MCF 10A (cell line): ENCODE measurements at places on chromosomes 2 and 18.

- peak; percentile 14 for DNase-seq
- no peaks in the 10 kb centered on the region for H3K27me3 ChIP-seq
- no peak overlapping the region for H3K27ac ChIP-seq
- H3K4me3 ChIP-seq = no peak overlapping the region
- H3K36me3 ChIP-seq = peaks cover 13% of the 10 kb centered on the region
These were observed 107.8 kb downstream of the NBEAL1 start for GRCh38 chr2:203122317-203122986.

DNA sequence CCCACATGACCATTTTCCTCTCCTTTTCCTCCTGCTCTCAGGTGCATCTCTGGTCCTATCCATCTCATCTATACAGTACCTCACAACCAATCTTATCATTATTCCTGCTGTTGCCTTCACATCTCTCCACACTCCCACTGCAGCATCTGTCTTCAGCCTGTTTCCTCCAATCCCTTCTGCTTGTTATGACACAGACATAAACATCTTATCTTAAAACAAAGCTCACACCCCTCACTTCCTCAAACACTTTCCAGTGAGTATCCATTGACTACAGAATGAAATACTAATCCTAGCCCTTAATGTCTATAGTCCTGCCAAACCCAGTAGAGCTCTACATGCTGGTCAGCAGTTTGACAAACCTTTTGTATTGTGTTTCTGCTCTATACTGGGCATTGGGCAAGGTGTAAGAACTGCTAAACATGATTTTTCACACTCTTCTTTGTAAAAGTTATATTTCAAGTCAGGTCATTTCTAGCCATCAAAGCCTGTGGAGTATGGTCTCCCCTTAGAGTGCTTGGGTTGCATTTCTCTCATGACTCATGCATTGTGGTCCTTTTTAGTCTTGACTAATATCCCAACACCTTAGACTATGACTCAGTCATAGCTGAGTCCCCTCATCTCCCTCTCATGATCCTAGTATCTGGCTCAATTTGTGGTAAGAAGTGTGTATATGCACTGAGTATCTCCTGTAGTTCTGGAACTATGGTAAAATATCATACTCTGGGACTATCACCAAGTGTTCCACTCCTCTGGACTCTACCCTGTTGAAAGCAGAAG lies 187.0 kb downstream of the CYRIA start:
- H3K36me3 ChIP-seq = no peaks in the 10 kb centered on the region
- H3K27me3 ChIP-seq = no peaks in the 10 kb centered on the region
- DNase-seq = peak; percentile 46
- no peaks in the 10 kb centered on the region for H3K4me1 ChIP-seq
- H3K4me3 ChIP-seq = no peak overlapping the region

GRCh38 chr2:230178546-230179485 lies 41.0 kb downstream of the SP110 start:
- no peak for DNase-seq
- H3K36me3 ChIP-seq = peaks cover 11% of the 10 kb centered on the region
- H3K27ac ChIP-seq = no peak overlapping the region
- H3K27me3 ChIP-seq = no peaks in the 10 kb centered on the region
- no peaks in the 10 kb centered on the region for H3K4me1 ChIP-seq
- H3K4me3 ChIP-seq = no peak overlapping the region

- H3K36me3 ChIP-seq = no peaks in the 10 kb centered on the region
- H3K4me3 ChIP-seq = no peak overlapping the region
- DNase-seq = no peak
- H3K4me1 ChIP-seq = no peaks in the 10 kb centered on the region
- no peak overlapping the region for H3K27ac ChIP-seq
- peaks cover 32% of the 10 kb centered on the region for H3K27me3 ChIP-seq
These were observed 299.1 kb upstream of the SLC14A2 start for GRCh38 chr18:45316127-45316526.

GRCh38 chr18:36890598-36890997 lies 61.7 kb downstream of the KIAA1328 start:
- H3K4me1 ChIP-seq = no peaks in the 10 kb centered on the region
- H3K27me3 ChIP-seq = no peaks in the 10 kb centered on the region
- H3K36me3 ChIP-seq = no peaks in the 10 kb centered on the region
- H3K4me3 ChIP-seq = no peak overlapping the region

DNA sequence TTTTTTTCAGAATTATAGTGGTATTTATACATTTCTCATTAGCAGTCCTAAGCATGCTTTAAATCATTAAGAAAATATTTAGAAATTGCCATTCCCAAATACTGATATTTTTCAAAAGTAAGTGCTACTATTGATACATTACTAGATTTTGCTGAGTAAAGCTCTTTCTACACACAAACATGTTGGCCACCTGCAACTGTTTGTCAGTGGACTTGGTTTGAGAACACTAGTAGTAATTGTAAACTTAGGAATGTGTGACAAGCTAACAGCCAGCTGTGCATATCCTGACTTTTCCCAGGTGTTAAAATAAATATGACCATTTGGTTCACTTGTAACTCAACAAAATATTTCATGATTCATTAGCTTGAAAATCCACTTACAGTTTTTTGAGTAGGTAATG lies 103.1 kb downstream of the MSTN start:
- no peak overlapping the region for H3K4me3 ChIP-seq
- H3K27ac ChIP-seq = no peak overlapping the region
- H3K4me1 ChIP-seq = no peaks in the 10 kb centered on the region
- no peaks in the 10 kb centered on the region for H3K36me3 ChIP-seq
- DNase-seq = no peak

GRCh38 chr2:136060416-136060815 lies 57.5 kb downstream of the CXCR4 start:
- H3K4me3 ChIP-seq = no peak overlapping the region
- no peaks in the 10 kb centered on the region for H3K4me1 ChIP-seq
- H3K27ac ChIP-seq = no peak overlapping the region
- peaks cover 3% of the 10 kb centered on the region for H3K27me3 ChIP-seq
- DNase-seq = no peak
- H3K36me3 ChIP-seq = no peaks in the 10 kb centered on the region

DNA sequence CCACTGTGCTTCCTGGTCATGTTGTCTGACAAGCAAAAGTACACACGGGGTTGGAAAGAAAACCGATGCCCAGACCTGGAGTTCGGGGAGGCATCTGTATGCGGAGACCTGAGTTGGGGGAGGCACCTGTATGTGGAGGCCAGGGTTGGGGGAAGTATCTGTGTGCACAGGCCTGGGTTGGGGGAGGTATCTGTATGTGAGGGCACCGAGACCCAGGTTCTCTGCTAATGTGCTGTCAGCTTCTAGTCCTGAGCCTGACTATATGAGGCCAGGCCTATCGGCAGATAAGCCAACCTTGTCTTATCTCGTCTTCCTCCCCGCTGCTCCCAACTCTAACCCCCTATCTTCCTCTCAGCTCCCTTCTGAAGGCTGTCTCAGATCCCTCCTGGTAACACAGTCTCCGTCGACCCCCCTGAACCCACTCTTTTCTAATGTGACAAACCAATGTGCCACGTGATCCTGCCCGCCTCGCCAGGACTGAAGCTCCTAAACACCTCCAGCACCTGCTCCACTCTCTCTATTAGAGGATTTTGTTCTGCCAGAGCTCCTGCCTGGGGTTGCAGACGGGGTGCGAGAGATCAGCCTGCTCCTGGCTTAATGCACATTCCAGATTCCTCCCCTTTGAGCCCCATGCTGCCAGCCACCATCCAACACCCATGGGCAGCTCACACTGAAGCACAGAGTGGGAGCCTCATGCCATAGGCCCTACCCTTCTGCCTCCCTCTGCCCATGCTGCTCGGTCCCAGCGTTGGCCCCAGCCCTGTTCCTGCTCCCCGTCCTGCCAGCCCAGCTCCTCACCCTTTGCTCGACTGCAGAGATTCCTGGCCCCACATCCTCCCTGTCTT lies 188.4 kb downstream of the SH3BP4 start:
- H3K27ac ChIP-seq = no peak overlapping the region
- H3K27me3 ChIP-seq = peaks cover 52% of the 10 kb centered on the region
- H3K4me1 ChIP-seq = peaks cover 7% of the 10 kb centered on the region
- no peaks in the 10 kb centered on the region for H3K36me3 ChIP-seq
- no peak for DNase-seq

DNA sequence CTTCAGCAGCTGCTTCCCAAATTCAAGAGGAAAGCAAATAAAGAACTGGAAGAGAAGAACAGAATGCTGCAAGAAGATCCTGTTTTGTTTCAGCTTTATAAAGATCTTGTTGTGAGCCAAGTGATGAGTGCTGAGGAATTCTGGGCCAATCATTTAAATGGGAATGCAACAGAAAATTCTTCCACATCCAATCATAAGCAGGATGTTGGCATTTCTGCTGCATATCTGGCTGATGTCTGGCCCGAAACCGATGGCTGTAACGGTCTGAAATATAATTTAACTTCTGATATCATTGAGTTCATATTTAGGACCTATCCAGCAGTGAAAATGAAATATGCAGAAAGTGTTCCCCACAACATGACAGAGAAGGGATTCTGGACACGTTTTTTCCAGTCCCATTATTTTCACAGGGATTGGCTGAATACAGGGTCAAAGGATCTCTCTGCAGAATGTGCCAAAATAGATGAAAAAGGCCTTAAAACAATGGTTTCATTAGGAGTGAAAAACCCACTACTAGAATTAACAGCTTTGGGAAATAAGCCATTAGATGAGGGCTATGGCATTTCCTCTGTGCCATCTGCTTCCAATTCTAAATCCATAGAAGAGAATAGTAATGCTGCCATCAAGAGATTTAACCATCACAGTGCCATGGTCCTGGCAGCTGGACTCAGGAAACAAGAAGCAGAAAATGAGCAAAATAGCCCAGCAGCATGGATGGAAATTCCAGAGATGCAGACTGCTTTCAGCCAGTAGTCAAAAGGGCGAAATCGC lies 175.6 kb downstream of the MC4R start:
- DNase-seq = no peak
- no peak overlapping the region for H3K4me3 ChIP-seq
- no peaks in the 10 kb centered on the region for H3K4me1 ChIP-seq
- H3K27me3 ChIP-seq = peaks cover 83% of the 10 kb centered on the region
- no peaks in the 10 kb centered on the region for H3K36me3 ChIP-seq

- H3K27ac ChIP-seq = no peak overlapping the region
- no peaks in the 10 kb centered on the region for H3K36me3 ChIP-seq
- no peak overlapping the region for H3K4me3 ChIP-seq
These were observed 127.5 kb downstream of the COL4A4 start for GRCh38 chr2:227036527-227036926.

- H3K4me1 ChIP-seq = no peaks in the 10 kb centered on the region
- H3K36me3 ChIP-seq = peaks cover 93% of the 10 kb centered on the region
- no peak for DNase-seq
- no peak overlapping the region for H3K4me3 ChIP-seq
- H3K27me3 ChIP-seq = no peaks in the 10 kb centered on the region
- no peak overlapping the region for H3K27ac ChIP-seq
These were observed 17.1 kb downstream of the SNRPD1 start for GRCh38 chr18:21629089-21629832.

DNA sequence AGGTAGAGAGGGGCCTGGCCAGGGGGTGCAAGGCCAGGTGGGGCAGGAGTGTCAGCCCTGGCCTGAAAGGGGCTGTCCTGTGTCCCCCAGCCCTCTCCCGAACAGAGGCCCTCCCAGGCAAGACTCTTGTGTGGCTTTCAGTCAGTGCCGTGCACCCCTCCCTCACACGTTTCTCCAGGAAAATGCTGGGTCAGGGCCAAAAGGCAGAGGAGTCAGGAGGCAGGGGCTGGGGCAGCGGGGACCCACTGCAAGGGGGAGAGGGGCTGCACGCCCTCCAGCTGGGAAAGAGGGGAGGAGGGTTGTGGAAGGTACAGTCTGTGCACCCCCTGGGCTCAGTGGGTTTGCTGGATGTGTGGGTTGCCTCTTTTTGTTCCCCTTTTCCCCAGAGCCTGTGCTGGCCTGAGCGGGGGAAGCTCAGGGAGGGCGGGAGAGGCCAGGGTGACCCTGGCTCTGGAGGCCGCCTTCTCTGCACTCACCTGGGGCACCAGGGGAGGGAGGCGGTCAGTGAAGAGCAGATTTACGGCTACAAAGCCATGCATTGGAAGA lies 4.1 kb downstream of the KCNF1 start:
- H3K4me3 ChIP-seq = no peak overlapping the region
- H3K27ac ChIP-seq = no peak overlapping the region
- peaks cover 5% of the 10 kb centered on the region for H3K36me3 ChIP-seq
- H3K27me3 ChIP-seq = peaks cover 7% of the 10 kb centered on the region

DNA sequence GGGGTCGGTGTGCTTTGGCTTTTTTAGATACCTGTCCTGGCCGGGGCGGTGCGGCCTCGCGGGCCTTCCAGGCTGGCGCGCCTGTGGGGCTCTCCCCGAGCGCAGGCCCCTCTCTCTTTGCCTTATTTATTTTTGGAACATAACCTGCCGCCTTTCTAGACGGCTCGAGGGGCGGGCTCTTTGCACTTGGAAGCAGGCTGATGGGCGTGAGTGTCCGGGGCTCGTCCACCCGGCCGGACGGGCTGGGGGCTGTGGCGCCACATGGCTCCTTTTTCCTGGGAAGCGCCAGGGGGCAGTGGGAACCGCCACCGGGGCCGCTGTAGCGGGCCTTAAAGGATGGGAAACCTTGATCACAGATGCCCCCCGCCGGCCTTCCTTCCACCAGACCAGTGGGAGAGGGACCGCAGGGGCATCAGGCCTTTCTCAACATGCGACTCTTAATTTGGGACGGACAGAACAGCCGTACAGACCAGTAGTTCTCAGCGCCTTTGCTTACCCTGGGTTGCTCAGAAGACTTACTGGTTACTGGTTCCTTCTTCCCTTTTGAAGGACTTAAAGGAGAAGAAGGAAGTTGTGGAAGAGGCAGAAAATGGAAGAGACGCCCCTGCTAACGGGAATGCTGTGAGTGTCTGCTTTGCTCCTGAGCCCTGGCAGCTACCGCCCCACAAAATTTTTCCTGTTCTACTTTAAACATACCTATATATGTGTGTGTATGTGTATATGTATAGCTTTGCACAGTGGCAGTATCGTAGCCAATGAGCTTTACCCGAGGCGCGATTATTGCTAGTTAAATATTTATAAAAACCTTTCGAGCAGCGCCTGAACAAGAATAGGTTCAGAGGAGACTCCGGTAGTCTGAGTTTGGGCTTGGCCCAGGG lies 2.7 kb downstream of the PTMA start:
- H3K27me3 ChIP-seq = no peaks in the 10 kb centered on the region
- H3K36me3 ChIP-seq = peaks cover 56% of the 10 kb centered on the region
- peaks cover 27% of the 10 kb centered on the region for H3K4me1 ChIP-seq
- peak overlapping the region; percentile 79 for H3K4me3 ChIP-seq

GRCh38 chr2:237857791-237858190 lies 1.6 kb upstream of the RAMP1 start:
- no peak for DNase-seq
- no peak overlapping the region for H3K4me3 ChIP-seq
- H3K36me3 ChIP-seq = no peaks in the 10 kb centered on the region
- H3K27ac ChIP-seq = no peak overlapping the region
- peaks cover 8% of the 10 kb centered on the region for H3K4me1 ChIP-seq

GRCh38 chr2:39603436-39603835 lies 62.3 kb upstream of the TMEM178A start:
- no peak overlapping the region for H3K27ac ChIP-seq
- peaks cover 9% of the 10 kb centered on the region for H3K4me1 ChIP-seq
- peak; percentile 58 for DNase-seq
- H3K36me3 ChIP-seq = no peaks in the 10 kb centered on the region
- no peak overlapping the region for H3K4me3 ChIP-seq

- peaks cover 33% of the 10 kb centered on the region for H3K36me3 ChIP-seq
- H3K4me3 ChIP-seq = no peak overlapping the region
- no peak overlapping the region for H3K27ac ChIP-seq
- DNase-seq = no peak
- H3K27me3 ChIP-seq = no peaks in the 10 kb centered on the region
These were observed 23.5 kb upstream of the ELAC1 start for GRCh38 chr18:50944245-50944932.

GRCh38 chr2:65320042-65320725 lies 92.6 kb downstream of the ACTR2 start:
- H3K27ac ChIP-seq = peak overlapping the region; percentile 67
- peak; percentile 64 for DNase-seq
- no peaks in the 10 kb centered on the region for H3K36me3 ChIP-seq
- H3K27me3 ChIP-seq = no peaks in the 10 kb centered on the region
- H3K4me1 ChIP-seq = peaks cover 35% of the 10 kb centered on the region
- H3K4me3 ChIP-seq = peak overlapping the region; percentile 32
